Fibroblast of lung (primary cell): ENCODE measurements at places on chromosomes 16 and 17. TPM values are rescaled to one million over a fixed set of nuclear protein-coding genes. Genes with fewer than 3 reads are reported as not detected.

DNA sequence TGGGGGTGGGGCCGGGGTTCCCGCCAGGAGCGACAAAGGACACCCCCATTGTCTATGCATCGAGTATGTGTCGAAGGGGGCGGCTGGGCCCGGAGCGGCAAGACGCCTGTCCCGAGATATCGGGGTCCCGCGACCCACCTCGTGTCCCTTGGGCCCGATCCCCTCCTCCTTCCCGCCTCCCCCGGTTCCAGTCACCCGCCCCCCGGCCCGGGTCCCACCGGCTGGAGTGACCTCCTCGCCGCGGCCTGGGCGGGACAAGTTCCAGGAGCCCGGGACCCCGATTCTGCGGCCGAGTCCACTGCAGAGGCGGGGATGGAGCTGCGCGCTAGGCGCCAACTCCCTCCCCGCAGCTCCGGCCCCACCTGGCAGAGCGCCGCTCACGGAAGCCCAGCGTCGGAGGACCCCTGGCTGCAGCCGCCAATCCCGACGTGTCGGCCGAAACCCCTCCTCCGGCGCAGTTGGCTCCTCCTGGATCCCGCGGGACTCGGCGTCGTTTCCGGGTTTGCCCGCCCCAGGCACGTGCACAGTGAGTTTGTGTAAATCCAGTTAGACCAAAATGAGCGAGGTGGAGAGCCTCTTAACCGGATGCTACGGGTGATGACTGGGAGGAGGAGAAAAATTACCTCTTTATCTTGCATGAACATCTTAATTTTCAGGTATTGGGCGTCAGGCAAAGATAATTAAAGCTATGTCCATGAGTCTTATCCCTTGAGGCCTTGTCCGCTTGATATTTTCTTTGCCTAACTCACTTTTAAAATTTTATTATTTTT is at the start of gene NMRAL1:
Gene NMRAL1, minus strand, starts transcription at position 434 of the 770 bp plus-strand sequence. CDS start 493 bp downstream, outside the sequence.
- no peaks in the 10 kb centered on the region for H3K36me3 ChIP-seq
- no peaks in the 10 kb centered on the region for H3K27me3 ChIP-seq
- DNase-seq: peak; percentile 88
- H3K4me3 ChIP-seq: peak within 1 kb of the TSS; percentile 78
- H3K27ac ChIP-seq: peak within 1 kb of the TSS; percentile 39

CHST5 gene
- under 0.01 TPM in 1 of 2 replicates, not detected in the other for total RNA-seq

GLOD4 gene
- 31.7 and 40.6 TPM in 2 replicates for total RNA-seq

DNA sequence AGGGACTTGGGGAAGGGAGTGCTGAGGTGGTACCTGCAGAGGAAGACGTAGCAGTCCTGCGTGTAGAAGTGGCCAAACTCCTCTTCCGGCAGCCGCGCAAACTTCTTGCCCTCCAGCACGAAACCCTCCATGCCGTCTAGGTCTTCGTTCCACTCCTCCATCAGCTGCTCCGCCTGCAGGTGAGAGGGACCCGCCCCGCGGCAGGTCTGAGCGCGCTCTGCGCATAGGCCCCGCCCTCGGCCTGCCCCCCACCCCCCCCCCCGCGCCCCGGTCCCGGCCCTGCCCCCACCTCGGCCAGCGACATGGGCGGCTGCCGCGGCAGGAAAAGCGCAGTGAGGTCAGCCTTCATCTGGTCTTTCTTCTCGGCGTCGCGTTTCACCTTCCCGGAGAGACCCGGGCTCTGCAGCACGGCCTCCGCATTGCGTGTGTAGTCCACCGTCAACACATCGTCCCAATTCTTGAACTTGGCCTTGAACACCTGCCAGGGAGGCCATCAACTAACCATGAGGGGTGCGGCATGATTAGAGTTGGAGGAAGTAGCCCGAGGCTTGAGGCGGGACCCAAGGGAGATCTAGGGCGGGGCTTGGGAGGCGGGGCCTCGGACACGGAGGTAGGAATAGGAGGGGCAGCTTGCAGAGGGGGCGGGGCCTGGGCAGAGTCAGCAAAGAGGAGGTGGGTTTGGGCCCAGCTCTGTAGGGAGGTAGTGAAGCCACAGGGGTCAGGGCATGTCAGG is 11.5 kb downstream of the FLII start:
- H3K27me3 ChIP-seq: no peaks in the 10 kb centered on the region
- no peak overlapping the region for H3K4me3 ChIP-seq
- no peaks in the 10 kb centered on the region for H3K4me1 ChIP-seq
- no peak for DNase-seq

DNA sequence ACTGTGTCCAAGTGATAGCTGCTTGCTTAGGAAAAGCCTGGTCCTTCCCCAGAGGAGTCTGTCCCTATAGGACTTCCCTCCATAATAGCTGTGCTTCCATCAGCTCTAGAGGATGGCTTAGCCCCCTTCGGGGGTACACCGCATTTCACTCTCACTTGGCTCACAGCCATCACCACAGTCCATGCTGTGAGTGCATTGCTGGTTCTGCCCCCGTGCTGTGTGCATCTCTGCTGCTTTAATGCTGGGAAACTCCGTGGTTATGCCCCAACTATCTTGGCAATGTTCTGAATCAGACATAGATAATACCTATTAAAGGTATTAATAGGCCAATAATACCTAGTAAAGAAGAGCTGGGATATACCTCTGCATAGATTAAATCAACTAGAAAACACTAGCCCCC is 58.3 kb downstream of the SIAH1 start:
- H3K36me3 ChIP-seq: peaks cover 1% of the 10 kb centered on the region
- DNase-seq: no peak
- H3K4me3 ChIP-seq: no peak overlapping the region

PPP1R27 gene
- under 0.01 TPM in 1 of 2 replicates, not detected in the other for total RNA-seq

- no peak overlapping the region for H3K4me3 ChIP-seq
- peaks cover 8% of the 10 kb centered on the region for H3K4me1 ChIP-seq
- DNase-seq: no peak
- no peaks in the 10 kb centered on the region for H3K36me3 ChIP-seq
- H3K27me3 ChIP-seq: no peaks in the 10 kb centered on the region
- no peak overlapping the region for H3K27ac ChIP-seq
Measured at GRCh38 chr17:72299592-72299991, 178.8 kb downstream of the SOX9 start.

DNA sequence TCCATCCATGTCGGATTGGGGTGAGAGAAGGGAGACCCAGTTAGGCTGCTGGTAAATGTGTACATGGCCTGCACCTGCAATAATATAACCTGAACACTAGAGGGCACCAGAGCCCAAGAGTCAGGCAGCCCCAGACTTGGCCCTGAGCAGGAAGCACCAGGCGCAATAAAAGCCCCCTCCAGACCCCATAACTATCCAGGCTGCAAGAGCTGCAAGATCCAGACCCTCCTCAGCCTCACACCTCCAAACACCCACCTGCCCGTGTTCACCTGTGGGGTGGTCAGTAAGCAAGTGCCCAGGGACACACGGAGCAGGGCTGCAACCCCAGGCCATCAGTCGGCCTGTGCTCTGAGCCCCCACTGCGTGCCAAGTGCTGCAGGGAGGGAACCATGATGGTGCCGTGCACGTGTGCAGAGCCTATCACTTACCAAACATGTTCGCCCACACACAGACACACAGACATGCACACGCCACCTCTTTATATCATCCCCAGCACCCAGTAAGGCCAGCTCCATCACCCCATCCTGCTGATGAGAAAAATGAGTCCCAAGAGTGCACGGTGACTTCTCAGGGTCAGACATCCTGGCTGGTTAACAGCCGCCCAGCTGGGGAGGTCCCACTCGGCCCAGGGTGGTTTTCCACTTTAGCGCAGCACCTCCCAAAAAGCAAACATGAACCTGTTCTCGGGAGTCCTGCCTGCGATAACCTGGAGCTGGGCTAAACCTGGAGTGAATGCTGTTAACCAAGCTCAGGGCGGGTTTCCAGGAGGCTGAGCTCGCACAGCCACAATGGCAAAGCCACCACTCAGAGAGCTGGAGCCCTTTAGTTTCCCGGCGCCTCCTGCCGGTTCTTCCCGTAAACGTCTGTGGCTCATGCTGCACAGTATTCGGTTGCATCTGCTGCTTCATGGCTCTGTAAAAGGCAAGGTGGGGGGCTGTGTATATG is 439.8 kb downstream of the SOX9 start:
- no peak overlapping the region for H3K4me3 ChIP-seq
- H3K36me3 ChIP-seq: no peaks in the 10 kb centered on the region
- H3K27me3 ChIP-seq: no peaks in the 10 kb centered on the region
- no peak overlapping the region for H3K27ac ChIP-seq
- H3K4me1 ChIP-seq: no peaks in the 10 kb centered on the region

GRCh38 chr16:73669535-73670274 is 621.8 kb upstream of the ZFHX3 start:
- no peak overlapping the region for H3K27ac ChIP-seq
- H3K36me3 ChIP-seq: no peaks in the 10 kb centered on the region
- no peaks in the 10 kb centered on the region for H3K27me3 ChIP-seq
- no peak for DNase-seq
- H3K4me1 ChIP-seq: no peaks in the 10 kb centered on the region

ABCA8 gene
- 42.6 and 47.2 TPM in 2 replicates for total RNA-seq

DNAAF8 gene
- total RNA-seq: 0.26 and 0.50 TPM in 2 replicates

- no peaks in the 10 kb centered on the region for H3K4me1 ChIP-seq
- H3K4me3 ChIP-seq: no peak overlapping the region
- no peak overlapping the region for H3K27ac ChIP-seq
- no peak for DNase-seq
- no peaks in the 10 kb centered on the region for H3K36me3 ChIP-seq
- no peaks in the 10 kb centered on the region for H3K27me3 ChIP-seq
Measured at GRCh38 chr17:337866-338265, 14.7 kb downstream of the RPH3AL start.

DNA sequence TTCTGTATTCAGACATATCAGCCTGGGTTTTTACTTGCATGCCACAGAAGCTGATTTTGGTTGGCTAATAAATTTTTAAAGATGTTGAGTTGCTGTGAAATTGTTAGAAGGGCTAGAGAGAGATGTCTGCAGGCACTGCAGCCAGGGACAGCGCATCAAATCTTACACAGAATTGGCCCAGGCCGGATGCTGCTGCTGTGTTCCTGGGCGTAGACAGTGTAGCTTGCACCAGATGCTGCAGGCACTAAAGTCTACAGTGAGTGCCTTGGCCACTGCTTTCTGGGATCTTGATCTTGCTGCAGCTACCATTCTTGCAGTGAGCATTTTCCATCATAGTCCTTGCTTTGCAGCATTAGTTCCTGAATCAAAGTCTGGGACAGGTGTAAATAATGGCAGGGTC is 169.9 kb downstream of the SPECC1 start:
- no peaks in the 10 kb centered on the region for H3K4me1 ChIP-seq
- no peak for DNase-seq
- no peak overlapping the region for H3K4me3 ChIP-seq
- H3K27me3 ChIP-seq: no peaks in the 10 kb centered on the region
- H3K36me3 ChIP-seq: no peaks in the 10 kb centered on the region

TBC1D3C gene
- total RNA-seq: 1.3 TPM in 1 of 2 replicates, not detected in the other

DNA sequence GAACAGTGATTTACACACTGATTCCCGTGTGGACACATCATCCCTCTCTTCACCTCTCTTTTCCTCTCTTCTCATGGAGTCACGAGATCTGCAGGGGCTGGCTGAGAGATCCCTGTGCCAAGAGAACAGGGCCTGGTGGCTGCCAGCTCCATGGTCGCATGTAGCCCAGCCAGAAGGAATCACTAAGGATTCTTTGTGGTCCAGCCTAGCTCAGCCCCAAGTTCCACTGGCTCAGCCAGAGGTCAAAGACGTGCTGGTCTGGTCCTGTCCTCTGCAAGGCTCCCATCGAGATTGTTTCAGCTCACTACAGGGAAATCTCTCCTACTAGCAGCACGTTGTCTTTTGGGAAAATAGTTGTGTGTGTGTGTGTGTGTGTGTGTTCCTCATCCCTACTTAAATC is 66.4 kb downstream of the NDEL1 start:
- no peak overlapping the region for H3K27ac ChIP-seq
- DNase-seq: no peak
- H3K4me3 ChIP-seq: no peak overlapping the region
- no peaks in the 10 kb centered on the region for H3K27me3 ChIP-seq

GRCh38 chr17:8828517-8828875 is 29.3 kb upstream of the MFSD6L start:
- no peaks in the 10 kb centered on the region for H3K36me3 ChIP-seq
- no peaks in the 10 kb centered on the region for H3K4me1 ChIP-seq
- no peak overlapping the region for H3K27ac ChIP-seq
- no peak overlapping the region for H3K4me3 ChIP-seq

CACNA1G gene
- 0.26 and 0.99 TPM in 2 replicates for total RNA-seq

CHST4 gene
- not detected in 2 replicates for total RNA-seq

GDPD3 gene
- total RNA-seq: 1.0 and 1.2 TPM in 2 replicates

DNA sequence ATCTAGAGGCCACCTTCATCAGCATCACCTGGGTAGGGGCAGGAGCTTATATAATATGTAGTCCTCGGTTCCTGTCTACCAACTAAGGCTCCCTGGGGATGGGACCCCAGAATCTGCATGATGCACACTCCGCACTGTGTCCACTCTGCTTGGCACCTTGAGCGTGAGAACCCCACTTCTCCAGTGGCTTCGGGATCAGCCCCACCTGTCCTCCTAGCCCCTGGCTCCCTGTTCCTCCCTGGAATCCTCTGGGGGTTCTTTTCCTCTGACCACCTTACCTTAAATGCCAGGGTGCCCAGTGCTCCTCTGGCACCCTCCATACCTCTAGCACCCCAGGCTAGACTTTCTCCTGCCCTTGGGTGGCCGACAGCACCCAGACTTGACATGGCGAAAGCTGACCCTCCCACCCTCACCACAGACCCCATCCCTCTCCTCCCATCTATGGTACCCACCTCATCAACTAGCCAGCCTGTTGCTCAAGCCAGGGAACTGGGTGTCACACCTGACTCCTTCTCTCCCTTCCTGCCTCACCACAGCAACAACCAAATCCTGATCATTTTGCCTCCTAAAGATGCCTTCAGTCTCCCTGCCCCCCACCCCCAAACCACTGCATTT is 2.8 kb upstream of the NXPH3 start:
- peaks cover 23% of the 10 kb centered on the region for H3K27me3 ChIP-seq
- DNase-seq: no peak
- no peak overlapping the region for H3K4me3 ChIP-seq
- H3K4me1 ChIP-seq: no peaks in the 10 kb centered on the region
- H3K36me3 ChIP-seq: no peaks in the 10 kb centered on the region

DNA sequence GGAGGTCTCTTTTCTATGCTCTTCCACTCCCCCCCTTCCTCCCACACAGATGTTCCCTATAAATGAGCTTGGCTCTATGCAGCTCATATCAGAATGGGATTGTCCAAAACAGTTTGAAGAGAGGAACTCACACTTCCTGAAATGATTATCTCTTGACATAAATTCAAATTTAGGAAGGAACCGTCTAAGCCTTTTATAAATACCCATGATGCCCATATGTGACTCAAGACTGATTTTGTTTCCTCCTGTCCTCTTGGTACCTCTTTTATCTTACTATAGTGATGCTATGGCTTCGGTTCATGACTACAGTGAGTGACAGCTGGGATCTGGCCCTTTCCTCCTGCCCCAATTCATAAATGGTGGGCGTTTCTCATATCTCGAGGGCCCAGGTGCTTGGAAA is 16.6 kb upstream of the TERF2 start:
- H3K4me1 ChIP-seq: peaks cover 22% of the 10 kb centered on the region
- DNase-seq: no peak
- H3K27ac ChIP-seq: no peak overlapping the region
- no peak overlapping the region for H3K4me3 ChIP-seq

MYH1 gene
- not detected in 2 replicates for total RNA-seq

GRCh38 chr16:60641067-60641665 is 1395.1 kb downstream of the CDH8 start:
- no peaks in the 10 kb centered on the region for H3K27me3 ChIP-seq
- H3K4me3 ChIP-seq: no peak overlapping the region
- no peaks in the 10 kb centered on the region for H3K36me3 ChIP-seq
- peak; percentile 4 for DNase-seq

- H3K27me3 ChIP-seq: no peaks in the 10 kb centered on the region
- no peak for DNase-seq
- H3K27ac ChIP-seq: no peak overlapping the region
- no peaks in the 10 kb centered on the region for H3K36me3 ChIP-seq
Measured at GRCh38 chr16:75558846-75559401, 2.9 kb upstream of the TMEM231 start.

- H3K27ac ChIP-seq: peak overlapping the region; percentile 30
- no peaks in the 10 kb centered on the region for H3K27me3 ChIP-seq
- H3K4me1 ChIP-seq: peaks cover 14% of the 10 kb centered on the region
Measured at GRCh38 chr16:89478576-89479221, 11.7 kb downstream of the ANKRD11 start.

HSPB9 gene
- not detected in 2 replicates for total RNA-seq
